Progenitor cell of endocrine pancreas (in vitro differentiated cells): ENCODE measurements at places on chromosomes 6 and 20. TPM values are rescaled to one million over a fixed set of nuclear protein-coding genes. Genes with fewer than 3 reads are reported as not detected.

The PSMB9 gene
- not detected in 2 replicates for total RNA-seq

The CYP24A1 gene
- total RNA-seq: not detected in 2 replicates

The TRIM15 gene
- total RNA-seq: not detected in 2 replicates

The APCDD1L gene
- total RNA-seq: not detected in 2 replicates

The DNAAF9 gene
- total RNA-seq: 29.5 and 29.9 TPM in 2 replicates

The THBS2 gene
- total RNA-seq: 0.04 TPM in 1 of 2 replicates, not detected in the other

The NTSR1 gene
- total RNA-seq: 0.13 TPM in 1 of 2 replicates, not detected in the other
